ENCODE measurements at places on chromosomes 6 and 20. TPM values are rescaled to one million over a fixed set of nuclear protein-coding genes. Genes with fewer than 3 reads are reported as not detected.

DNA sequence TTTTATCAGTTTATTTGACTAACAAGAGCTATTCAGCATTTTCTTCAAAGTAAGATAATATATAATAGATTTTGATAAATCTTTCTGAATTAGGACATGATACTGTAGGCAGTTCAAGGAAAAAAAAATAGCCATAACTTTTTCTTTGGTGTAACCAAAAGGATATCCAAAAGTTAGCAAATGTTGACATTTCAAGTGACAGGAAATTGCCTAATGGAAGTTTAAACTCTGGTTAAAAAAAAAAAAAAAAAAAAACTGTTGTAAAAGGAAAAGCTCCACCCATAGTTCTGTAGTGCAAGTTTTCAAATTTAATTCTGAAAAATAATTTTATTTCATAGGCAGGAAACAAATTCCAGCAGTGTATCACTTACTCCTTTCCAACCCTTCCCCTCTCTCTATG lies 18.8 kb downstream of the HEBP2 start:
- DNase-seq, result no peak

NRSN1 gene
- not detected for total RNA-seq

SLPI gene
- 7,285 TPM for total RNA-seq

TSBP1 gene
- not detected for total RNA-seq

DNA sequence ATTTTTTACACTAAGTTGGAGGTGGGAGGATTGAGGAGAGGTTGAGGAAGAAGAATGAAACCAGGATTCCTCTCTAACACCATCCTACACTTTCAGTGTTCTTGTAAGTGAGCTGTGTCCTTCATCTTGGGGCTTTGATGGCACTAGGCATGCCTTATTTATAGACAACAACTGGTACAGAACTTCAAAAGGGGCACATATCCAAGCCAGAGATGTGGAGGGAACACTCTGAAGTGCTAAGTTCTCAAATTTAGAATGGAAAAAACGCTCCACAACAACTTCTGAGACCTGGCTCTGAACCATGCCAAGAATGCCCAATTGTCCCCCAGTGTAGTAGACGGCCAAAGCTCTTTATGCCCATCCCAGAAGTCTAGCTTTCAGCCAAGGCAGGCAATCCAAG lies 16.2 kb upstream of the PKHD1 start:
- no peak for DNase-seq

GRCh38 chr6:111105578-111105977 lies 18.3 kb downstream of the SLC16A10 start:
- peak; percentile 87 for DNase-seq

DNA sequence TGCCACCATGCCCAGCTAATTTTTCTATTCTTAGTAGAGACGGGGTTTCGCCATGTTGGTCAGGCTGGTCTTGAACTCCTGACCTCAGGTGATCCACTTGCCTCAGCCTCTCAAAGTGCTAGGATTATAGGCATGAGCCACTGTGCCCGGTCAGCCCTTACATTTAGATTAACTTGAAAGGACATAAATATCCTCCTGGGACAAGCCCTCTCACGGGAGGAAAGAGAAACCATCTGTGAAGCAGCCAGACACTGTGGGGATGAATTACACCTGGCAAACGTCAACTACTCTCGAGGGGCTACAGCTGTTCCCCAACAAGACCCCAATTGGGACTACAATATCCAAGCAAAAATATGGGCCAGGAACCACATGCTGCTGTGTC lies 32.7 kb upstream of the SAMHD1 start:
- no peak for DNase-seq

C20orf204 gene
- 2.3 TPM for total RNA-seq
